Large intestine (tissue), 12 donors: ENCODE measurements at places on chromosomes 2 and 18.

DNA sequence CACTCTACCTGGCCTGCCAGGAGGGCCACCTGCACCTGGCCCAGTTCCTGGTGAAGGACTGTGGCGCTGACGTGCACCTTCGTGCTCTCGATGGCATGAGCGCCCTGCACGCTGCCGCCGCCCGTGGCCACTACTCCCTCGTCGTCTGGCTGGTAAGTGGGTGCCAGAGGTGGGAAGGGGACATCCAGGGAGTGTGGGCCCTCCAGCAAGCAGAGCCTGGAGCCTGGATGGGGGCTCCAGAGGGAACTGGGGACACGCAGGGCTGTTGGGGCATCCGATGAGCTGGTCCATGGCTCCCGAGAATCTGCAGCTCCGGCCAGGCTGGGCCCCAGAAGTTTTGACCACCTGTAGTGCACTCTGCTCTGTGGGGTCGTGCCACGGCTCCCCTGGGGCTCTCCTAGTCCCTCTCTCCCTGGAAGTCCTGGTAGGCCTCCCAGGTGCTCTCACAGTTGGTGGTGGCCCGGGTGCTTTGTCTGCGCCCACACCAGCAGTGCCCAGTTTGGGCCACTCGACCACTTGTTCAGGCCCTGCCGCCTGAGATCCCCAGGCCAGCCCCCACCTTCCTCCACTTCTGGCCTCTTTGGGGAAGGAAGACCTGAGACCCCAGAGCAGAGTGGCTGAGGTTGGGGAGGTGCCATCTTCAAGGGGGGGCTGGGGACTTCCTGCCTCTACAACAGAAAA is 4.7 kb downstream of the ESPNL start:
- H3K27ac ChIP-seq = no peak overlapping the region
- H3K4me1 ChIP-seq = peaks cover 5% of the 10 kb centered on the region
- DNase-seq = no peak

GRCh38 chr18:77108001-77108692 is 24.4 kb downstream of the MBP start:
- H3K36me3 ChIP-seq = peaks cover 10% of the 10 kb centered on the region
- H3K4me3 ChIP-seq = no peak overlapping the region
- DNase-seq = peak; percentile 53
- H3K27ac ChIP-seq = no peak overlapping the region
- H3K27me3 ChIP-seq = no peaks in the 10 kb centered on the region
- peaks cover 9% of the 10 kb centered on the region for H3K4me1 ChIP-seq

DNA sequence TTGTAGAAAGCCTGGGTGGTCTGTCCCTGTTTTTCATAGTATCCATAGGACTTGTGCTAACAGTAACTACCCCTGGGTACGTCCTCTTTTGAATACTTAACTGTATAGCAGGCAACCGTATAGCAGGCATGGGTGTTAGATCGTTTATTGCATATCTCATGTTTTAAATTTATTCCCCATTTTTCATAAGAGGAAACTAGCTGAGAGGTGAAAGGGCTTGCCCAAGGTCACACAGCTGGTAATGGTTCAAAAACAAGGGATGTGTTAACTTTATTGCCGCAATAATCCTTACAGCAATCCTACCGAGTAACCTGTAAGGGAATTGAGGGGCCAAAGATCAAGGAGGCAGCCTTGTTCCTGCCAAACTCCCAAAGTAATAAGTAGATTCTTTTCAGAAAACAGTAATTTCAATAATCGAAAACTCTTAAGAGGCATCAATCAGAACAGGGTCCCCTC is 990 bp upstream of the MGAT4A start:
- peak overlapping the region; percentile 96 for H3K27ac ChIP-seq
- peaks cover 26% of the 10 kb centered on the region for H3K4me1 ChIP-seq
- H3K36me3 ChIP-seq = no peaks in the 10 kb centered on the region
- peak overlapping the region; percentile 74 for H3K4me3 ChIP-seq
- peak; percentile 86 for DNase-seq
- H3K27me3 ChIP-seq = no peaks in the 10 kb centered on the region

DNA sequence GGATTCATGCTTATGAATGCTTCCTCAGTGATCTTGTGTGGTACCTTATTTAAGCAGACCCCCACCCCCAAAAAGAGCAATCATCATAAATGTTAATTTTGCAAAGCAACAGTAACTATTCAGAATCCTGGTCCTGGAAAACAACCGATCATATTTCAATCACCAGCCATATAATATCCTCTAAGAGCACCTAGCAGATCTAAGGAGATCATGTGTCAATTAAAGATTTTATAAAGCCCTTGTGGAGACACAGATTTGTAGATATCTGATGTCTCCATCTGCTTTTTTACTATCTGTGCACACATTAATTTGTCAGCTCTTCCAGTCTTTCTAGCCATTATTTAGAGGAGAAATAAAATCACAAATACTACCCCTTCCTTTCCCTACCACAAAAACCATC is 423.7 kb downstream of the TGIF1 start:
- no peaks in the 10 kb centered on the region for H3K36me3 ChIP-seq
- no peak for DNase-seq
- no peaks in the 10 kb centered on the region for H3K27me3 ChIP-seq
- no peak overlapping the region for H3K4me3 ChIP-seq
- no peak overlapping the region for H3K27ac ChIP-seq
- peaks cover 10% of the 10 kb centered on the region for H3K4me1 ChIP-seq

GRCh38 chr2:237662671-237663093 is 35.3 kb downstream of the LRRFIP1 start:
- H3K27me3 ChIP-seq = no peaks in the 10 kb centered on the region
- DNase-seq = peak; percentile 96
- no peak overlapping the region for H3K4me3 ChIP-seq
- peak overlapping the region; percentile 56 for H3K27ac ChIP-seq
- H3K4me1 ChIP-seq = peaks cover 14% of the 10 kb centered on the region

DNA sequence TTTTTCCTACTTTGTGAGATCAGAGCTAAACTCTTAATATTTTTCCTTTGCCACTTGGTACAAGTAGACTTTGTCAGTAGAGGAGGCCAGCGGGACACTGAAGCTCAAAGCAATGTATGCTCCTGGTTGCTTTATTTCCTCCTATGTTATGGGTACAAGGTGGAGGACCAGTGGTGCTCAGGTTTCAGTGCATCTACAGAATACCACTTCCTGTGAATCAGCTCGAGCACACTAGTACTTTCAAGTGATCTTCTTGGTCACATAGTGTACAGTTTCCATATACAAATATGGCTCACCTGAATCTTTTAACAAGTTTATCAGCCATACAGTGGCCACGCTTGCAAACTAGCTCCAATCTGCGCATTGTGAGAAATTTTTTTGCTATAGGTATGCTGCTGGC is 1674.8 kb upstream of the TMEFF2 start:
- no peak overlapping the region for H3K27ac ChIP-seq
- H3K4me3 ChIP-seq = no peak overlapping the region
- H3K27me3 ChIP-seq = no peaks in the 10 kb centered on the region

- no peak for DNase-seq
- H3K4me1 ChIP-seq = no peaks in the 10 kb centered on the region
- H3K27me3 ChIP-seq = no peaks in the 10 kb centered on the region
- H3K4me3 ChIP-seq = no peak overlapping the region
- no peak overlapping the region for H3K27ac ChIP-seq
These were observed 51.5 kb downstream of the DNAJC10 start for GRCh38 chr2:182767578-182767977.

- no peaks in the 10 kb centered on the region for H3K36me3 ChIP-seq
- no peaks in the 10 kb centered on the region for H3K4me1 ChIP-seq
- peak; percentile 51 for DNase-seq
- peak within 1 kb of the TSS; percentile 22 for H3K4me3 ChIP-seq
- no peak within 1 kb of the TSS for H3K27ac ChIP-seq
These were observed at the start of gene ADAM23 for GRCh38 chr2:206442833-206443734. Gene ADAM23, plus strand, starts transcription at chr2:206443532. Its CDS starts 335 bp downstream, at chr2:206443867.

- no peak overlapping the region for H3K4me3 ChIP-seq
- no peaks in the 10 kb centered on the region for H3K27me3 ChIP-seq
- no peak overlapping the region for H3K27ac ChIP-seq
- H3K36me3 ChIP-seq = no peaks in the 10 kb centered on the region
- no peaks in the 10 kb centered on the region for H3K4me1 ChIP-seq
- DNase-seq = no peak
These were observed 109.3 kb downstream of the FHOD3 start for GRCh38 chr18:36406805-36407204.

DNA sequence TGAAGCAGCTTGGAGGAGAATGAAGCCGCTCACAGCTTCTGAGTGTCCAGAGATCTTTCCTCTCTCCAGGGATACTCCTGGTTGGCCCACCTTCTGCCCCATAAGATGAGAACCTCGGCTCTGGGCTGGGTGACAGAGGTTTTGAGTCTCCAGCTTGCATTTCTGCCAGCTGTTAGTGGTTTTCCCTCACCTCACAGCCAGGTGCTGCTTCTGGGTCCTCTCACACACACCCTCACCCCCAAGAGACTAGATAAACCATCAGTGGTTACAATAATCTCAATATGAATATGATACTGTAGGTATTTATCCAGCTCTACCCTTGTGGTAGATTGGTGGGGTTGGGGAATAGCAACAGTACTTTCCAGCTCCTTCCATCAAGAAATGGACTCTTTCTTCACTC is 161.7 kb upstream of the SIX3 start:
- no peak overlapping the region for H3K4me3 ChIP-seq
- no peak for DNase-seq
- no peaks in the 10 kb centered on the region for H3K27me3 ChIP-seq
- H3K27ac ChIP-seq = no peak overlapping the region
- peaks cover 16% of the 10 kb centered on the region for H3K4me1 ChIP-seq
- no peaks in the 10 kb centered on the region for H3K36me3 ChIP-seq

DNA sequence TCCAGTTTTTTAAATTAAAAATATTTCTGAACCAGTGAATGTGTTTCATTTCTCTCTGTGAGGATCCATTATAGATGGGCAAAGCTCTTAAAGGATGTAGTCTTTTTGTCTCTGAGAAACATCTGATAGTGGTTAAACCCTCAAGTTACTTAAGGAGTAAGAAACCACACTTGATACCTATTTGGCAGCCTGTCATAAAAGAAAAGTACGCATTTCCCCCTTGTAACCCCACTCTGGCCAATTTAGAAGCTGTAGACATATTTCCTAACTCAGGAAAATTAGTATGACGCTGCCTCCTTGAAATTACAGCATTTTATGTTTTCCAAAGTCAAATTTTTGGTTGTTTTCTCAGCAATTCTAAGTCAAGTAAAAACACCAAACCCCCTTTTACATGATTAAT is 2.0 kb downstream of the STAT4 start:
- H3K27ac ChIP-seq = no peak overlapping the region
- H3K4me1 ChIP-seq = no peaks in the 10 kb centered on the region
- H3K36me3 ChIP-seq = no peaks in the 10 kb centered on the region
- no peak overlapping the region for H3K4me3 ChIP-seq

DNA sequence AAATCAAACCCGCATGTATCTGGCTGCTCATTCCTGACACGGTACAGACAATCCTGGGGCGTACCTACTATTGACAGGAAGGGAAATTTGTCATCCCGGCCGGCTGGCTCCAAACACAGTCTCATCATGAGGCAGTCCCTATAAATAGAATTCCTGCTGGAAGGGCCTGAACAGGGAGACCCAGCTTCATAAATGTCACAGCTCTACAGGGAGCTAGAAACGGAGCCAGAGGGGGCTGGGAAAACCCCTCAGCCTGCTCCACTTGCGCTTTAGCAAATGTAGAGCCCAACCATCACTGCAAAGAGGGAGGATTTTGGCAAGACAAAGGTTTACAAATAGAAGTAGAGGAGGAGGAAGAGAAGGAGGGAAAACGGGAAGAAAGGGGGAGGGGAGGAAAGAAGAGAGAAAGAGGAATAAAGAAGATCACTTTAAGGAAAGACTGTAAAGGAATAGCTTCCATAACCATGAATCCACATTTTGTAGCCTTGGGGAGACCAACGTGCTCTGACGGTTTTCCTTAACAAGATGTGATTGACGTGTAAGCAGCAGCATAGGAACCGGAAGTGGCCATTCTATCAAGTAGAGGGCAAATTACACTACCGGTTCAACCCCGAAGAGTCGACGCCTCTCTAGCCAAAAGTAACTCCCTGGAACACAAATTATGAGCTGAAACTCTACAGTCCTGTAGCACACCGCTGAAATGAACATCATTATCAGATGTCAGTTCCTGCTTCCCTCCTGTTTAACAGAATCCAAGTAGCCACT is 56.8 kb upstream of the TTN start:
- H3K27ac ChIP-seq = peak overlapping the region; percentile 24
- DNase-seq = peak; percentile 39
- peaks cover 5% of the 10 kb centered on the region for H3K4me1 ChIP-seq
- no peak overlapping the region for H3K4me3 ChIP-seq
- H3K36me3 ChIP-seq = no peaks in the 10 kb centered on the region

GRCh38 chr2:36361396-36361795 is 5.8 kb downstream of the CRIM1 start:
- H3K27me3 ChIP-seq = no peaks in the 10 kb centered on the region
- no peak overlapping the region for H3K27ac ChIP-seq
- no peaks in the 10 kb centered on the region for H3K36me3 ChIP-seq
- no peak overlapping the region for H3K4me3 ChIP-seq
